ENCODE measurements at places on chromosomes 7 and 10.

DNA sequence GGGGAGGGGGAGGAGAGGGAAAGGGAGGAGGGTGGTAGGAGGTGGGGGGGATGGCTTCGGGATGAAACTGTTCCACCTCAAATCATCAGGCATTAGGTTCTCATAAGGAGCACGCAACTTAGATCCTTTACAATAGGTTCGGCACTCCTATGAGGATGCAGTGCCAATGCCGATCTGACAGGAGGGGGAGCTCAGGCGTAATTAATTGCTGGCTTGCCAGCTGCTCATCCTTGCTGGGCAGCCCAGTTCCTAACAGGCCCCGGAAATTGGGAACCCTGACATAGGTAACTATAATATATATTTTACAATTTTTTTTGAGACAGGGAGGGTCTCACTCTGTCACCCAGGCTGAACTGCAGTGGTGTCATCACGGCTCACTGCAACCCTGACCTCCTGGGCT is 118.8 kb upstream of the SFMBT2 start:
- no peak for DNase-seq

DNA sequence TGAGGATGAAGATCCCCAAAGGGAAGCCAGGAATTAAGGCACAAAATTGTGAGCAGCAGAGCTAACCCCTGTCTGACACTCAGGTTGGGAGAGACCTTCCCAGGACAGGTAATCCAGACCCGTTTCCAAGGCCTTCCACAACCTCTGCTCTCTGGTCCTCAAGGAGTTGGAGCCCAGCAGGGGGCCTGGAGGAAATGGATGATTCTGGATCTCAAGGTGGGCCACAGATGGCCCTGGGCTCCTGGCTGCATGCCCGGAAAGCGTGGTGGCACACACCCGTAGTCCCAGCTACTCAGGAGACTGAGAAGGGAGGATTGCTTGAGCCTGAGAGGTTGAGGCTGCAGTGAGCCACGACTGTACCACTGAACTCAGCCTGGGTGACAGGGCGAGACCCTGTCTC is 42.3 kb downstream of the DPYSL4 start:
- DNase-seq: no peak

DNA sequence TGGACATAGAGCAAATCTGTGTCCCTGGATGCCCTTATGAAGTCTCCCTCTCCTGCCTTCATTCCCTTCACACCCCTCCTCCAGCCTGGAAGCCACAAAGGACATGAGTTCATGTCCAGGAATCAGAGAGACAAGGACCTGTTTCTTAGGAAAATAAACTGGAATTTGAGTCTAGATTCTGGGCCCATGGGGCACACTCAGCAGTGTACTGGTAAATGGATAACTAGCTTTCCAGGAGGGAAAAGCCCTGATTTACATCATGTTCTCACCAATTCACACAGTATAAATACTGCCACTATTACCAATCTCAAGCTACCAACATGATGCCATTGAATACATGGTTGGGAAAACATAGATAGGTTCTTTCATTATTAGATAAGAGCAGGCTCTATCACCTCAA is 9.9 kb downstream of the FAM237B start:
- no peak for DNase-seq

- no peak for DNase-seq
Measured at GRCh38 chr10:31170636-31171035, 139.0 kb upstream of the ZNF438 start.

DNA sequence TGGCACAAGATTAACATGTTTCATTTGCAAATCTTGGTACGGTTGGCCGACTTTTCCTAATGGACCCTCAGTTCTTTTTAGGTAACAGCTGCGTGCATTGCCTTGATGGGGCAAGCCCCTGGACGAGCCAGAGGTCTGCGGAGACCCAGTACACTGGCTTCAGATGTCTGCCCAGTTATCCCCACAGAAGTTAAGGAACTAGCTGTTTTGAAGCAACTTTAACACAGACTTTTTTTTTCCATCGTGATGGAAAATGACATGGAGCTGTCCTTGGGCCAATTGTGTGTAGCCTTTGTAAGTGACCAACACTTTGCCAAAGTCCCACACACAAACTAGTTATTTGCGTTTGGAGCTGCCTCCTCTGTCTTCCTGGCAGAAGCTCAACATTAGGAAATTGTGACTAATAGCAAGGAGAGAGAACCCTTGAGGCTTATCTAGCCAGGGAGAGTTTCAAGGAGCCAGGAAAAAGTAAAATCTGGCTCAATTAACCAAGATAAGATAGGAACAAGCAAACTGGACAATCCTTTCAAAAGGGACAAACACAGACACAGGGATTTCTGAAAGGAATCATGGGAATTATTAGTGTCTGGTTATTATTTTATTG is 99.6 kb upstream of the BMPER start:
- no peak for DNase-seq

DNA sequence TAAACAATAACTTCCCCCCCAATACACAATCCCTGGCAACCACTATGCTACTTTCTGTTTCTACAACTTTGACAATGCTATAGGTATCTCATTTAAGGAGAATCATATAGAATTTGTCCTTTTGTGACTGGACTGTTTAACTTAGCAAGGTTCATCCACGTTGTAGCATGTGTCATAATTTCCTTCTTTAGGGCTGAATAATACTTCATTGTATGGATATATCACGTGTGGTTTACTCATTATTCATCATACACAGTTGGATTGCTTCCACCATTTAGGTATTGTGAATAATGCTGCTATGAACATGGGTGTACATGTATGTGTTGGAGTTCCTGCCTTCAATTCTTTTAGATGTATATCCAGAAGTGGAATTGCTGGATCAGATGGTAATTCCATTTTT is 111.0 kb downstream of the LMBR1 start:
- no peak for DNase-seq

GRCh38 chr7:12569673-12570072 is 847 bp upstream of the SCIN start:
- no peak for DNase-seq

DNA sequence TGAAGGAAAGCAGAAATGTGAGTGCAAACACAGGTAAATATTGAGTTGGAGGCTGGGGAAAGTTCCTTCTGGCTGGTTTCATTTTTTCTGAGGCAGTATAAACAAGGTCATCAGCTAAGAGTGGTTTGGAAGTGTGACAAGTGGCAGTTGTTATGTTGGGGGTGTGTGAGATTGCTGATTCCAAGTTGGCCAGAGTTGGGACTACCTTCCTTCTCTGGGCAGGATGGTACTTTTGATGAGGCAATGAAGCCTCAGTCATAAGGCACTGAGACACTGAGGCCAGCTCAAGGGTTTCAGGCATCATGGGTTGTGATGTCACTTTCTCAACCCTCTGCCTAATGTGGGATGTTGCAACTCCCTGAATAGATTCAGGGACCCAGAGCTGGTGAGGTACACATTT is 8.2 kb upstream of the PTTG1IP2 start:
- no peak for DNase-seq

- DNase-seq: no peak
Measured at GRCh38 chr7:49840751-49841405, 67.4 kb downstream of the VWC2 start.

GRCh38 chr10:43221419-43222209 is 45.3 kb downstream of the RASGEF1A start:
- no peak for DNase-seq

DNA sequence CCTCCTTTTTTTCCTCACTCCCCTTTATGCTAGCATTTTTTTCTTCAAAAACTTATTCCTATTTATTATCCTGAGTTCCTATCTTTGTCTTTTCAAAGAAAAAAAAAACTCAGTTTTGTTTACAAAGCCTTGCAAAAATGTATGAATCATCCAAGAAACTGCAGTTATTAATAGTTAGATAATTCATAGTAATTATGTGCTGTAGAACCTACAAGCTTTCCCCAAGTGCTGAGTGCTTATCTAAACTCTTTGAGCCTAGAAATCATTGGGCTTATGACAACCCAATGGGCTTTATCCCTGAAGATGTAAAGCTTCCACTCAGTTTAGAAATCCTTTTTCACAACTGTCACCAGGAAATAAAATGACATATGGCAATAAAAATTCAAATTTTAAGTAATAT is 145.9 kb upstream of the WNT16 start:
- no peak for DNase-seq

DNA sequence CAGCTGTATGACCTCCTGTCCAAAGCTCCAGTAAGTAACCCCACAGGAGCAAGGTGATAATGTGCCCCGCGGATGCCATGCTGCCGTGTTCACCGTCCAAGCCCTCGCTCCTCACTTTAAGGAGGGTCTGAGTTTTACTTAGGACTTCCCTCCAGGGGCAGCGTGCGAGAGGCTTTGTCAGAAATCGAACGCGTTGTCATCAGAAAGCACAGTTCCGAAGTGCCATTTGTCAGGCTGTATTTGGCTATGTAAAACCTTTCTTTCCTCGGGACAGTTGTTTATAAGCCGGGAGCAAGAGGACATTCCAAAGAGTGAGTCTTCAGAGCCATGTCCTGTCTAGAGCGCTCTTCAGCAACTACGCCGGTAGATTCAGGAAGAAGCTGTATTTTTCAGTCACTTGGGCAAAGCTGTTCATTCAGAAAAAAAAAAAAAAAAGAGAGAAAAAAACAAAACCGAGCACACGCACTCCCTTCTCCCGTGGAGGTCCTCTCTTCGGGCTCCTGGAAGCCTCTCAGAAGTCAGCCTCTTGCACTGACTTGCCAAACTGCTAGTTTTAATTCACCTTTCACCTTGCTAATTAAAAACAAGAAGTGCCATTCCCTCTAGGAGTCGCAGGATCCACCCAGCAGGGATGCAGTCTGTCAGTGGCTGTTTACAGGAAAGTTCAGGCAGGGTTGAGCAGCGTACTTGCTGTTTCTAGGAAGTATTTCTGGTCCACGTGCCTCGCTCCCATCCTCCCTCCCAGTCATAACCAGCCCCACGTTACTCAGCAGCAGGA is at the start of gene SEMA3E:
SEMA3E (minus strand) TSS at position 676 of the 778 bp plus-strand sequence.
- no peak for DNase-seq

- no peak for DNase-seq
Measured at GRCh38 chr10:971613-972012, 16.6 kb upstream of the GTPBP4 start.

DNA sequence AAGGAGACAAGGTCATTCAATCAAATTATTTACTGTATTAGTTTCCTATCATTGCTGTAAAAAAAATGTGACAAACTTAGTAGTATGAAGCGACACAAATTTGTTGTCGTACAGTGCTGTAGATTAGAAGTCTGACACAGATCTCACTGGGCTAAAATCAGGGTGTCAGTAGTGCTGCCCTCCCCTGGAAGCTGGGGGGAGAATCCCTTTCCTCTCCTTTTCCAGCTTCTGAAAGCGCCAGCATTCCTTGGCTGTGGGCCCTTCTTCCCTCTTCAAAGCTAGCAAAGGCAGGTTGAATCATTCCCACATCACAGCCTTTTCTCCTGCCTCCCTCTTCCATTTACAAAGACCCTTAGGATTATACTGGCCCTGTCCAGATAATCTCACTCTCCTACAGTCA is 28.0 kb downstream of the VPS41 start:
- DNase-seq: no peak

DNA sequence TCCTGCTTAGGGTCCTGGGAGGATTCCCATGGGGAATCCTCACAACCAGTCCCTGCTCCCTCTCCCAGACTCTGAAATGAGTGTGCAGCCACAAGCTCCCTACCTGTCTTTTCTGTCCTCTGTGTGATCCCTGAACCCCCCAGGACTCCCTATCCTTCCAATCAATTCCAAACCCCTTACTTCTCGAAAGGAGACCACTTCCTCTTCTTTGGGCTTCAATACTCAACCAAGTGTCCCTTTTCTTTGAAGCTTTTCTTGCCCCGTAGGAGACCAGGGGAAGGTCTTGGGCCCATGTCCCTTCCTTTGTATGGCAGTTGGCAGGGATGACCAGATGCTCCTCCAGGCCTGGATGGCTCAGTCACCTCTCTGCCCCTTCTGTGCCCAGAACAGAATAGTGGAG is 1.7 kb downstream of the AEBP1 start:
- DNase-seq: no peak

DNA sequence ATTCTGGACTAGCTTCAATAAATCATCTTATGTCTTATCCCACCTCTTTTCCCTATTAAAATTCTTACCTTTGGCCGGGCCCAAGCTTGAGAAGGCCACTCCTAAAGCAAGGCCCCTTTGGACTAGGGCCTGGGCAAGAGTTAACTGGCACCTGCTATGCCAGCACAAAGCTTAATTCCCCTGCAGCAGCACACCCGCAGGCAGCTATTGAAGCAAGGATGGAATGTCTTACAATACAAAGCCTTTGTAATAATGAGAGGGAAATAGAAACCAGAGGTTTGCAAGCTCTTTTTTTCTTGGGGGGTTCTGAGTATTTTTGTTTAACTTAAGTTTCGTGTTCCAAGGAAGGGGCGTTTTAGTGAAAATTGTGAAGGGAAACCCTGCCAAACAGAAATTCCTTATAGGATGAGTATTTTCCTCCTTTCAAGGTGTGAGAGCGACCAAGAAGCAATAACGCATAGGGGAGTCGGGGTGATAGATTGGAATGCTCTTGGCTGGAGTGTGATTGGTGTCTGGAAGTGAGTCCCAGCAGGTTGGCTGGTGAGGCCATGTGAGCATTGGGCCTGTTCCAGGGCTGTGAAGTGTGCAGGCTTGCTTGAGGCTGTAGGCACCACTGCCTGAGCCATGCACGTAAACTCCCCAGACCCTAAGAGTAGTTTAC is 148.5 kb downstream of the KIAA1217 start:
- DNase-seq: no peak

DNA sequence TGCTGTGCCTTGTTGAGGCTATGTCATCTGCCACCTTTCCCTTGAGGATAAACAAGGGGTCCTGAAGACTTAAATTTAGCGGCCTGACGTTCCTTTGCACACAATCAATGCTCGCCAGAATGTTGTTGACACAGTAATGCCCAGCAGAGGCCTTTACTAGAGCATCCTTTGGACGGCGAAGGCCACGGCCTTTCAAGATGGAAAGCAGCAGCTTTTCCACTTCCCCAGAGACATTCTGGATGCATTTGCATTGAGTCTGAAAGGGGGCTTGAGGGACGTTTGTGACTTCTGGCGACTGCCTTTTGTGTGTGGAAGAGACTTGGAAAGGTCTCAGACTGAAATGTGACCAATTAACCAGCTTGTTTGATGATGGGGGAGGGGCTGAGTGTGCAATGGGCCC is 52.5 kb downstream of the VWA2 start:
- no peak for DNase-seq

GRCh38 chr10:69068549-69068948 is 19.4 kb upstream of the SRGN start:
- no peak for DNase-seq

DNA sequence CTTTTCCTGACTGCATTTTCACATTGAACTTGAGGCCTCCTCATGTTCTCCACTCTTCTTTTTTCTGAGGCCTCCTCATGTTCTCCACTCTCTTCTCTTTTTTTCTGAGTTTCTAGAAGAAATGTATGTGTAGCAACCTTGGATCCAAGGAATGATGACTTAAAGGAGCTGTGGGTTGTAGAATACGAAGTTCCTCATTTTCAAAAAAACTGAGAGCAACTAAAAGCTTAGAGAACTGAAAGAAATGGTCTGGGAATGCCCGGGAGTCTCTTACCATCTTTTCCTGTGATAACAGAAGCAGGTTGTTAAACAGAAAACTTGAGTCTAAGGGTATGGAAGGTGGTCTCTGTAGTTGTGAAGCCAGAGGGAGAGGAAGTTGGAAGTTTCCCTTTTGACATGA is 32.8 kb downstream of the MRPS33 start:
- no peak for DNase-seq
